ENCODE measurements at places on chromosomes 4 and X. TPM values are rescaled to one million over a fixed set of nuclear protein-coding genes. Genes with fewer than 3 reads are reported as not detected.

The ARHGAP10 gene
- total RNA-seq = 6.5 TPM

The CENPVL3 gene
- not detected for total RNA-seq

GRCh38 chr4:82201805-82202641, 171.8 kb downstream of the HNRNPD start:
- DNase-seq = no peak
- H3K4me3 ChIP-seq = no peak overlapping the region
- H3K27ac ChIP-seq = no peak overlapping the region
- no peaks in the 10 kb centered on the region for H3K36me3 ChIP-seq

DNA sequence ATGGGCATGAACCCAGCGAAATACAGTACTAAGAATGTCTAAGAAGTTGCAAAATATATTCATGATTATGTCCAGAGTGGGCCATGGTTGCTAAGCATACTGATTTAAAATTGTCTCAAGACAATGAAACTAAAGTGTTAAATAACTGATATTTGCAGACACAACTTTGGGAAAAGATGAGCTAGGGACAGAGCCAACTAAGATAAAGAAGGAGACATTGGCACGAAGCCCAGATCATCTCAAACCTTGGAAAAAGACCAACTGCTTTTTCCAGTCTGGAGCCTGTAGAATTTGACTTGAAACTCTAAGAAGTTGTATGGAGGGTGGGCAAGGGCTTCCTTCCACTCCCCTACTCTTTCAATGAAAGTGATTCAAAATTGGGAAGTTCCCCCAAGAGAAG, 108.5 kb upstream of the GLRA2 start:
- no peaks in the 10 kb centered on the region for H3K36me3 ChIP-seq
- H3K27me3 ChIP-seq = no peaks in the 10 kb centered on the region
- no peak overlapping the region for H3K4me3 ChIP-seq
- no peak for DNase-seq

GRCh38 chrX:120727452-120727851, 97.6 kb upstream of the C1GALT1C1 start:
- no peaks in the 10 kb centered on the region for H3K36me3 ChIP-seq
- no peak overlapping the region for H3K4me3 ChIP-seq
- H3K27me3 ChIP-seq = no peaks in the 10 kb centered on the region
- no peak overlapping the region for H3K27ac ChIP-seq

GRCh38 chr4:117134386-117134785, 49.0 kb upstream of the TRAM1L1 start:
- no peak overlapping the region for H3K4me3 ChIP-seq
- H3K27ac ChIP-seq = no peak overlapping the region
- no peak for DNase-seq
- H3K27me3 ChIP-seq = no peaks in the 10 kb centered on the region
- H3K36me3 ChIP-seq = no peaks in the 10 kb centered on the region

The DUSP21 gene
- total RNA-seq = not detected

GRCh38 chrX:136480383-136480782, 7.4 kb upstream of the BRS3 start:
- no peaks in the 10 kb centered on the region for H3K4me1 ChIP-seq
- DNase-seq = no peak
- H3K36me3 ChIP-seq = peaks cover 2% of the 10 kb centered on the region
- H3K27me3 ChIP-seq = peaks cover 14% of the 10 kb centered on the region

The STAP1 gene
- total RNA-seq = 28.4 TPM
